ENCODE measurements at places on chromosomes 11 and 22.

DNA sequence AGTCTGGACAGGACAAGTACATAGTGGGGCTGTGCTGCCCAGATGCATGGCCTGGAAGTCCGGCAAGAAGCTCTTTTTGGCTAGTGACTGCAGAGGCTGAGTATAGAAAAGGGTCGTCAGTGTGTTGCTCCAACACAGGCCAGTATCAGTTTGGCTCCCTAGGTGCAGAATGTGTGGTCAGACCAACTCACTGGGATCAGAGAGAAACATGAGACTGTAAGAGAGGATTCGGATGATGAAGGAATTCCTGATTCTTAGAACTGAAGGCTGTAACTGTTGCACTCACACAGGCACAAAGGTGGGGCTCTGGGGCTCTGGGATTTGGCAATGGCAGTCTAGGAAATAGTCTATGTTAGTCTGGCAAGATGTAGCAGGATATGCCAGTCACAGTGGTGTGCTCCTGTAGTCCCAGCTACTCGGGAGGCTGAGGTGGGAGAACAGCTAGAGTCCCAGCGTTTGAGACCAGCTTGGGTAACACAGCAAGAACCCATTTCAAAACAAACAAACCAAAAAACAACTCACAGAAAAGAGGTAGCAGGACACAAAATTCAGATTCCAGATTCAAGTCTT is 11.1 kb upstream of the UPB1 start:
- no peak for DNase-seq

DNA sequence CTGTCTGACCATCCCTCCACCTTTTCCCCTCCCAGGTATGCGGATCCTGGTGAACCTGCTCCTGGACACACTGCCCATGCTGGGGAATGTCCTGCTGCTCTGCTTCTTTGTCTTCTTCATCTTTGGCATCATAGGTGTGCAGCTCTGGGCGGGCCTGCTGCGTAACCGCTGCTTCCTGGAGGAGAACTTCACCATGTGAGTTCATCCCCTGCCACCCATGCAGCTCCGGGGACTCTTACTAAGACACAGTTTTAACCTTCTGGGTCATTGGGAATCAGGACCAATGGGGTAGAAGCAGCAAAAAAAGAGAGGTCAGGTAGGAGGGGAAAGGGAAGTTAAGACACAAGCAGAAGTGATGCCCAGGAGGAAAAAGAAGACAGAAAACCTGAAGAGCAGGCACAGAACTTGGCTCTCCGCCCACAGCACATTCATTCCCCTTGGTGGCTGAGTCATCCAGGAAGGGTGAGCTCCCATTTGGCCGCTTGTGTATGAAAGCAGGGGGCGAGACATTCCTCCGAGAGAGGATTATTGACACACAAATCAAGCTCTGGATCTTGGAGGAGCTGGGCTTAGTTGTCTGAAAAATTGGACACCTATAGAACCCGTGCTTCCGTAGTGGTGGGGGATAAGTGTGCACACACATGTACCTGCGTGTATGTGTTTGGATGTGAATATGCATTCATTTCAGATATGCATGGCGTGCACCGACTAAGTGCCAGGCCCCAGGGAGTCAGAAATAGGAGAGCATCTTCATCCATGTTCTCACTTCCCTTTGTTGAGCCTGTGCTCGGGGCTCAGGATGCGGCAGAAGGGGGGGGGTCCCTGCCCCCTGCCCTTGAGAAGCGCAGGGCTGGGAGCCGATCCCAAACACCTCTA is 64.2 kb downstream of the CACNA1I start:
- DNase-seq: no peak

GRCh38 chr22:36339171-36340065 is 48.3 kb downstream of the MYH9 start:
- DNase-seq: no peak

DNA sequence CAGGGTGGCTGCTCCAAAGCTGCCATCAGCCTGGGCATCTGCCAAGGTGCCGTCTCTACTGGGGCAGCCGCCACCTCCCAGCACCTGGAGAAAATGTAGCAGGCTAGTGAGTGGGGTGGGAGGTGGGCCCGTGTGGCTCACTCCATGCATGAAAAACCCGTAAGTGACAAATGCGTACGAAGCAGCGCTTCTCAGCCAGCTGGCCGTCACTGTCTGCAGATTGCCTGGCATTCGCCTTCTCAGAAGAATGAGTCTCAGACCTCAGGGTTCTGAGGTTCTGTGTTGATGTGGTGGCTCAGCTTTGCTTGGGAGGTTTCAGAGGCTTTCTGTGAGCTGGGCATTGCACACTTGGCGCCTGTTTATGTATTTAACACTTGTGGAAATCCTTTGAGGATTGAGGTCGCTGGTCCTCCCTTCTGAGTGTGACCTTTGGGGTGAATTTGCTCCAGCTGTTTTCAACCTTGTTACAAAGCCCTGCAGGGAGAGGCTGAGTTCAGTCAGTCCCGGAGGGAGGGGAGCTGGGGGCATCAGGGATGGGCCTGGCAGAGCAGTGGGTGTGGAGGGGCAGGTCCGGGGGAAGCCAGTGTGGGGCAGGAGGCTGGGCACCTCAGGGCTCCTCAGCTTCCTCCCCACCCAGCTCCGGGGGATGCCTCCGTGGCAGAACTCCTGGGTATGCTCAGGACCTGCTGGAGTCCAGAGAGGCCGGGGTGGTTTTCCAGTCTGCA is 977.0 kb downstream of the TBC1D22A start:
- no peak for DNase-seq

DNA sequence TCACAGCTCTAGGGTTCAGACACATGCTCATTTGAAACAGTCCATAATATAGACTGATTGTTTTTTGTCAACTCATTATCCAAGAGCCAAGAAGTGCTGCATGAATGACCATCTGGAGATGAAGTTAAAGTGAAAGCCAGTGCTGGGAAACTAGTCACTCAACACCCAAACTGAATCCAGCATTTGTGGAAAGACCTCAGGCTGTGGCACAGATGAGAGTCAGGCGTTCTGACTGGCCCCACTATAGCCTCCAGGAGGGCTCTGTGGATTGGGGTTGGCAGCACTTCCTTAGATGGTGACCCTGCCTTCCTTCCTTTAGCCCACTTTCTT is 2.1 kb downstream of the FEZ1 start:
- no peak for DNase-seq

DNA sequence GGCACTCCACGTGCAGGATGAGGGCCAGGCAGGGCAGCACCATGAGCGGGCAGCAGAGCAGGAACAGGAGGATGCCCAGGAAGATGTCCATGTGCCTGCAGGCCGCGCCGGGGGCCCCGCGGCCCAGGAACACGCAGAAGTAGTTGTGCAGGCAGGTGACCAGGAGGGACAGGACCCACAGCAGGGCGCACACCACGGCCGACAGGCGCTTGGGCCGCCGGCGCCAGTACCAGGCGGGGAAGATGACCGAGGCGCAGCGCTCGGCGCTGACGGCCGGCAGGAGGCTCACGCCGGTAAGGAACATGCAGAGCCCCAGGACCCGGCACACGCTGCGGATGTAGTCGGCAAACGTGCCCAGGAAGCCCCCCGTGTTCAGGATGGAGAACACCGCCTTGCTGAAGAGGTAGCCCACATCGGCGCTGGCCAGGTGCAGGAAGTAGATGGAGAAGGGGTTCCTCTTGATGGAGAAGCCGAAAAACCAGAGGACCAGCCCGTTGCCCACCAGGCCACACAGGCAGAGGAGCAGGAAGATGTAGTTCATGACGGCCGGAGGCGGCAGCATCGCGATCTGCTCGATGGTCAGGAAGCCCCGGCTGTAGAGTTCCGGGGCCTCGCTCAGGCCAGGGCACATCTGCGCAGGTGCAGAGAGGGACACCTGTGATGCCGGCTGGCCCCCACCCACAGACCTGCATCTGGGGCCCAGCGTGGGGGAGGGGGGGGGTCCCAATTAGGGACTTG is 7.2 kb downstream of the MRGPRF start:
- no peak for DNase-seq

- no peak for DNase-seq
Measured at GRCh38 chr22:31193092-31193491, 19.0 kb upstream of the LIMK2 start.

GRCh38 chr11:72818971-72819370 is 4.8 kb downstream of the ATG16L2 start:
- no peak for DNase-seq

DNA sequence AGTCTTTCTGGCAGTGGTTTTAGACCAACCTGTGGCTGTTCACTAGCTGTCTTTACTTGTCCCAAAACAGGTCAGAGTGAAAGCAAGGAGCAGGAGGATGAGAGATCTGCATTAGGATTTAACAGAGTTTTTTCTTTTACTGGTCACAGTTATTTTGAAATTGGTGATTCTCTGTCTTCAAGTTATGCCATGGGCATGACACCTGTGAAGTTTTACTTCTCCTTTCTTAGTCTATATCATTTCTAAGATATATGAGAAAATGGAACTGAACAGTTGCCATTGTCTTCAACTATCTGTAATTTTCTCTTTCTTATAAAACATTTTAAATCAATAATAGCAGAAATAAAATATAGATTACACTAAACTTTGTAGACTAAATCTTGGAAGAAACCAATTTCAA is 60.6 kb downstream of the TRPC6 start:
- no peak for DNase-seq

DNA sequence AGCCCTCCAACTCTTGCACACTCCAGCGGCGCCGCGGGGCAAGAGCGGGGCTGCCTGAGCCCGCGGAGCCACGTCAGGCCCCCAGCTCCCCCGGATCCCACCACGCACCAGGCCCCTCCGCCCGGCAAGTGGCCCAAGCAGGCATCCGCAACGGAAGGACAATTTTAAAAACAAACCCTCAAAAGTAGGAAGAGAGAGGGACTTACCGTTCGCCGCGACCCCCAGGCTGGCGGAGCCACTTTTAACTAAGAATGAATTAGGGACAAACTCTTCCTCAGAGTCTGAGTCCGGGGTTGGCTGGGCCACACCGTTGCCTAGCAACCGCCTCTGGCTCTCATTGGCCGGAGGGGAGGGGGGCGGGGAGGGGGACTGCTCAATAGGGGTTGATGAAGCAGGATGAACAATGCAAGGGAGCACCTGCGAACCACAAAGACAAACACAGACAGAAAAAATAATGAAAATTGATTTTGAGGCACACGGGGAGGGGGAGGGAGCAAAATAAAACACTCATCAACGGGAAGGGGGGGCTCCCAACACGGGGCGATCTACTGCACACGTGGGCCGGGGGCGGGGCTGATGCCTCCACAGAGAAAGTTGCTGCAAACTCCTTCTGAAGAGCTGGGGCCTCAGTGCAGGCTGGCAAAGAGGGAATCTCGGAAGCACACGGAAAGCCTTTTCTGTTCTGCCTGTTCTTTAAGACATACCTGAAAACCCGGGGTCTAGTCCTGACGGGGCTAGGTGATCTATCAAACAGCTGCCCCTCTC is 387.5 kb upstream of the NARS2 start:
- DNase-seq: peak; percentile 80

DNA sequence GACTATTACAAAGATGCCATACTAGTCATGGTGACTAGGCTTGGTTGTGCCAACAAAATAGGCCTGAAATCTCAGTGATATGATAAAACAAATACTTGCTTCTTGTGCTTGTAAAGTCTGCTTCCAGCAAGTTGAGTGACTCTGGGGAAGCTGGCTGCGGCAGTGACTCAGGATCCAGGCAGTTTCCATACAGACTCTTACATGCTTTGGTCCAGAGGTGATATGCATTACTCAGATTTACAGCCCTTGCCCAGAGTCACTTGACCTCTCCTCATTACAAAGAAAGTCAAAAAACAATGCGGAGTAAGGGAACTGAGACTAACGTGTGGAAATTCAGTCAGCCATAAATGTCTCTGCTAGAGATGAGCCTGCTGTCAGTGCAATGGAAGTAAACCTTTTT is 387.5 kb downstream of the KCNA4 start:
- DNase-seq: no peak

DNA sequence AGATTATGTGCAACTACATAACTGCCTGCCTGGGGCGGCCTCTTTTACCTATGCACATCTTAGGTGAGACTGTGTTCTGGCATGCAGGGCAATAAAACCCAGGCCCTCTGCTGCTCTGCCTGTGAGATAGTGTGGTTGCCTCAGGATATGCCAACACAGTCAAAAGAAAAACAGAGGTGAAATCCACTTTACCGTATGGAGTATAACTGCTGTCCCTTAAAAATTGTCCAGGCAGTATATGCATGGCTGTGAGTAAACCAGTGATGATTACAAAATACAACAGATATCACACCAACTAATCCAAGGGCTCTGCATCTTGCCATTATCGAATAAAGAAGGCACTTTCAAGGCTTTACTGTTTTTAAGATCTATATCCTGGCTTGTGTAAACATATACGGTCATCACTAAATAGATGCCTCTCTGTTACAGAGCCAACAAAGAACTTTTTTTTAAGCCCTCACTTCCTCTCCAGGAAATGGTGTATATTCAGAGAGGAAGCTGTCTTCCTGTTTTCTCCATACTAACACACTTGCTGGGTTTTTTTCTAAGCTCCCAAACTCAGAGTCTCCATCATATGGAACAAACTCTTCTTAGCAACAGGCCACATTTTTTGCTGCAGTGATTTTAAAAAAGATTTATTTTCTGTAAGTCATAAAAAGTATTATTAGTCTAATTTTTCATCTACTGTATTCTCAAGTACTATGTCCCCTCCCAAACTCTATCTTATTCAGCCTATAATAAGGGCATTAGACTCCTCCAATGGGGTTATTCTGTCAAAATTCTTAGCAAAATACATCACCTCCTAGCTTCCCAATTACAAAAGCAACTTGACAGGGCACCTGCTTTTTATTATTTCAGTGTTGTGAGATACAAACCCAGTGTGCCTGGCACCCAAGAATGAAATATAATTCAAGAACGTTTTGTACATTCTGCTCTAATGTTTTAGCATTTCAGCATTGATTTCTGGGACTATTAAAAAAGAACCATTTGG is 135.2 kb downstream of the MAML2 start:
- DNase-seq: no peak

- DNase-seq: no peak
Measured at GRCh38 chr11:11605181-11605580, 16.6 kb downstream of the GALNT18 start.

DNA sequence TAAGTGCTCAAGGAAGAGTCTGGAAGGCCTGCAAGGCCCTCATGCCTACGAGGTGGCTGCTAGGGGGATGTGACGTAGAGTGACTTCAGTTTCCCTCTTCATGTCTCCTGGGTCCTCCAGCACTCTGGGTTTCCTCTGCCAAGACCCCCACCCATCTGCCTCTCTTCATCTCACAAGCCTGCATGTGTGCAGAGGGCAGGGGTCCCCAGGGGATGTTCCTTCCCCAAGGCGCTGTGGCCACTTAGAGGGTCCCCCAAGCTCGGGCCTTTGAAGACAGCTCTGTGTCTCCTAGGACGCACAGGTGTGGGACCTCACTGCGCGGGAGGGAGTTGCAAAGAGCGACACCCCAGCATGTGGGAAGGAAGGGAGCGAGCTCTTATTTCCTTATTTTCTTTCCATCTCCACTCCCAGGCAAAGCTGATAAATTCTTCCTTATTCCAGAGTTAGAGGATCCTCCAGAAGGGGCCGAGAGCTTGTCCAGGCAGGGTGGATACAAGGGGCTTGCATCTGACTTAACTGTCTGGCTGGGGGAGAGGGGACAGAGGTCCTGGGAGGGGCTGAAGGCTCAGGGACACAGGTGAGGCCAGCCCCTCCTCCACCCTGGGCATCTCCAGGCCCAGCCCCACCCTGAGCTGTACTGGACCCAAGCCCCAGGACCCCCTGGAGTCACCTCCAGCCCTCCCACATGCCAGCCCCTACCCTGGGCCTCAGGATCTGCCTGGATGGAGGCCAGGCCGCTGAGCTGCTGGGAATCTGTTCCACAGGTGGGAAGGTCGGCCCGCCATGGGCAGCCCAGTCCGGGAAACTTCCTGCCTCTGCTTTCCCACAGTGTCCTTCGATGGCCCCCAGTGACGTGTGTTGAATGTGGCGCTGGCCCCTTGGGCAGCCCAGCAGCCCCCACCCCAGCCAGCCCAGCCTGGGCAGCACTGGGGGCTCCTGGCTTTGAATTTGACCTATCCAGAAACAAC is 59.7 kb upstream of the KCNQ1OT1 start:
- DNase-seq: no peak

All from NCI-H524 (cell line).